CD8-positive, alpha-beta memory T cell (primary cell): ENCODE measurements at places on chromosomes 12 and 14. TPM values are rescaled to one million over a fixed set of nuclear protein-coding genes. Genes with fewer than 3 reads are reported as not detected.
A peak's percentile ranks its signal among the peaks of the same experiment; 100 is the strongest.

Gene GARIN6
- not detected for total RNA-seq

Gene SYNE3
- total RNA-seq, result 39.7 TPM

GRCh38 chr14:96160076-96160912, 44.3 kb upstream of the BDKRB2 start:
- DNase-seq, result no peak
- no peaks in the 10 kb centered on the region for H3K4me1 ChIP-seq
- H3K4me3 ChIP-seq, result no peak overlapping the region

DNA sequence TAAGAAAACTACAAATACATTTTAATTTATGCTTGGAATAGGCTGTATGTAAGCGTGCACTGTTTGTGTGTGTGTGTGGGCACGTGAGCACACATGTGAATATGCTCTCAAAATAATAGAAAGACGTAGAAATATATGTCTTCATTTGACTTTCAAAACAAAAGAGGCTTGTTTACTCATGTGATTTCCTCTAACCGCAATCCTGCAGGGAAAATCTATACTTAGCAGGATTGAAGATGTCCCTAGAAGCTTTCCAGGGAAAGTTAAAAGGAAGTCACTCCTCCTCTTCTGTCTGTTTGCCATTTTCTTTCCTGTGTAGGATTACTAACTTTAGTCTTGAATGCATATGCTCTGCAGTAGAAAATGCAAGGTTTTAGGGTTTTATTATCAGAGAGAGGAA, 404.7 kb downstream of the MDGA2 start:
- H3K4me1 ChIP-seq, result no peaks in the 10 kb centered on the region
- H3K27me3 ChIP-seq, result no peaks in the 10 kb centered on the region
- no peak overlapping the region for H3K4me3 ChIP-seq
- DNase-seq, result no peak
- no peak overlapping the region for H3K27ac ChIP-seq

GRCh38 chr12:49868952-49869815, 26.3 kb upstream of the BCDIN3D start:
- H3K27ac ChIP-seq, result peak overlapping the region; percentile 43
- no peak overlapping the region for H3K4me3 ChIP-seq
- DNase-seq, result no peak
- no peaks in the 10 kb centered on the region for H3K36me3 ChIP-seq
- H3K27me3 ChIP-seq, result no peaks in the 10 kb centered on the region

DNA sequence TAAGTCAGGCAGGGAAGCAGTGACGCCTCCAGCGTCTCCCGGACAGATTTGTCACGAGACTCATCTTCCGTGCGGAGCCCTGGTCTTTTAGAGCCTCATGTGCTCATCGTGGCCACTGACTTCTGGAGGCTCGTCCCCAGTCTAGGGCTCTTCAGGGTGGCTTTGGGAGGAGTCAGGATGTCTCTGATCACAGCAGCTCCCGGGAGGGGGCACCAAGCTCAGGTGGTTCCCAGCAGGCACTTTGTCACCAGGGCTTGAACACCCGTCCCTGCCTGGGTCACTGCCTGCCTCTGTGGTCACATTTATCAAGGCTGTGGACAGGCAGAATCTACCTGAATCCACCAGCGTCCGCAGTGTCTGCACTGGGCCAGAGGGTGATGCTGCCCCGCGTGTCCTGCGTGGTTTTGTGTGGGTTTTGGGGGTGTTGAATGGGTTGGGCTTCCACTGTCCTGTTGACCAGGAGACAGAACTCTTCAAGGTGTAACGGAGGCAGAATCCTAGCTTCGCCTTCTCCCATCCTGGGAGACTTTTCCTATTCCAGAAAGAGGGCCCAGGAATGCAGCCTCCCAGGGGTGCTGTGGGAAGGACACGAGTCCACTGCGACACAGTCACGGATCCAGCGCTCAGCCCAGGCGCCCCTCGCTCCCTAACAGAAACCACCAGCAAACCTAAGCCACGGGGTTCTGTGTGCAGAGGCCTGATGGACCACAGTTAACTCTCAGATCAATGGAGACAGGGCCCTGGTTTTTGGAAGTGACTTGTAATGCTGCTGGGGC, 132.3 kb downstream of the ADGRD1 start:
- no peaks in the 10 kb centered on the region for H3K4me1 ChIP-seq
- H3K27me3 ChIP-seq, result no peaks in the 10 kb centered on the region
- no peak overlapping the region for H3K27ac ChIP-seq

DNA sequence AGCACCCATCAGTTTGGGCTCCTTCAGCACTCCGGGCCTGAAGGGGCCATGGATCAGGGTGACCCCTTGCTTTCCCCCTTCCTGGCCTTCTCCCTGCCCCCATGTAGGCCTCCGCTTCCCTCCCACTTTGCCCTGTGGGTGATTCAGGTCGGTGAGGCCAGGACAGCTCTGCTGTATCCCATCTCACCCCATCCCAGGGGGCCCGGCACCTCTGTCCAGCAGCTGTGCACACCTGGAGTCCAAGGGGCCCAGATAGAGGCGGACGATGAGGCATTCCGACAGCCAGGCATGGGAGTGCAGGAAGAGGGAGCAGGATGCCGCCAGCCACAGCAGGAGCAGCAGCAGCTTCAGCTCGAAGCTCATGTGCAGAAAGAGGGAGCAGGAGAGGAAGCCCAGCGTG, 11.4 kb downstream of the LTB4R start:
- no peaks in the 10 kb centered on the region for H3K36me3 ChIP-seq
- H3K27ac ChIP-seq, result no peak overlapping the region
- H3K4me1 ChIP-seq, result peaks cover 8% of the 10 kb centered on the region
- H3K4me3 ChIP-seq, result no peak overlapping the region
- no peaks in the 10 kb centered on the region for H3K27me3 ChIP-seq
- DNase-seq, result no peak

- no peaks in the 10 kb centered on the region for H3K4me1 ChIP-seq
- no peak for DNase-seq
- H3K27ac ChIP-seq, result no peak overlapping the region
These were observed 186.6 kb downstream of the RGS6 start for GRCh38 chr14:72118841-72119240.
